GDM1 (cell line): ENCODE measurements at places on chromosomes 2 and 18.

- DNase-seq: no peak
These were observed 11.6 kb upstream of the BOK start for GRCh38 chr2:241546771-241547498.

- DNase-seq: no peak
These were observed 3.6 kb downstream of the IHH start for GRCh38 chr2:219056896-219057708.

GRCh38 chr2:169203952-169204351, 134.6 kb downstream of the DHRS9 start:
- DNase-seq: no peak

GRCh38 chr2:128543646-128544045, 225.0 kb upstream of the HS6ST1 start:
- no peak for DNase-seq

DNA sequence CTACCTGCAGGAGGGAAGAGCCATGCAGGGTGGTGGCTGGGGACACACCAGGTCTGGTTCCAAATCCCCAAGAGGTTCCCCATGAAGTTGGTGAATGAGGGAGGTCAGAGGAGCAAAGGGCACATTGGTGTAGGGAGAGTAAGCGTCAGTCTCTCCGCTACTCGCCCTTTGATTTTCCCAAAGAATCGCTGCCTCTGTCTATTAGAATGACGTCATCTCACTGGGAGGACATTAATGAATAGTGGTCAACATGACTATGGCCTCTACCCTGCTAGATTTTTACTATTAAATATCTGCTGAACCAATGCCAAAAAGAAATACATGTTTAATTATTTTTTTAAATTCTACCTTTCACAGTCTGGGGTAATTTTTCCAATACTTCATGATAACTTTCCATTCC, 109.6 kb upstream of the SNTG2 start:
- DNase-seq: no peak
